Activated naive CD8-positive, alpha-beta T cell treated with anti-CD3 and anti-CD28 coated beads, Interleukin-2, amount 50 U/mL, for 24 hours (primary cell): ENCODE measurements at places on chromosomes 6 and 20.

DNA sequence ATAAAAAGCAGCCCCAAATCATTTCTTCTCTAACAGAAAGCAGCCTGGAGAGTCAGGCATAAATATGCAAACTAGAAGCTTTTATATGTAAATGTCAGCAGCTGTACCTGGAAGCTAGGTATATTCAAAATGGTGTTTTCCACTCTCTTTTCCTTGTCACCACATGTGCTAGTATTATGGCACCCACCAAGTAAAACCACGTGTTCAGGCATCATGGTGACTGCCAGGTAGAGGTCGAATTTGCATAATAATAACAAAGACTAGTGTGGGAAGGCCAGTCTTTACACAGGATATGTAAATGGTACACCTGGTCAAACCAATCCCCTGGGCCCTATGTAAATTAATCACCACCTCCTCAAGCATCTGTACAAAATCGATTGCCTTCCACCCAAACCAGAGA is 124.0 kb downstream of the MMUT start:
- DNase-seq = no peak

DNA sequence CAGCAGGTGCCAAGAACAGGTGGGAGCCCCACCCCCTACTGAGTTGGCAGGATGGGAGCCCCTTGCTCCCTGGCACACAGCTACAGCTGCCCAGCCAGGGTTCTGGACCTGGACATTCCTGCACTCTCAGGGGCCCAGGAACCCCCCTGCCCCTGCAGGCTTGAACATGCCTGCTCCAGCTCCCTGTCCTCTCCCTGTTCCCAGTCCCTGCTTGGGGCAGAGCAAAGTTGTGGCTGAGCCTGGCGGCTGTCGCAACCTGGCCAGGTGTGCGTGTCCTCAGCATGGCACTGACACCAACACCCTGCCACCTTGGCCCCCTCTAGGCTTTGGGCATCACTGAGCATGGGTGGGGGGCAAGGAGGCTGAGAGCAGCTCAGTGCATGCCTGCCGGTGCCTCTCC is 491.2 kb upstream of the NOX3 start:
- DNase-seq = no peak

GRCh38 chr20:36238153-36238552 is 1.9 kb downstream of the AAR2 start:
- no peak for DNase-seq

GRCh38 chr20:56173438-56173837 is 75.1 kb upstream of the MC3R start:
- DNase-seq = no peak

- DNase-seq = no peak
Measured at GRCh38 chr20:62454904-62455636, 20.7 kb downstream of the GATA5 start.

GRCh38 chr6:81253821-81254220 is 498.7 kb downstream of the TENT5A start:
- no peak for DNase-seq

GRCh38 chr20:63128956-63129355 is 87.0 kb downstream of the YTHDF1 start:
- DNase-seq = no peak

DNA sequence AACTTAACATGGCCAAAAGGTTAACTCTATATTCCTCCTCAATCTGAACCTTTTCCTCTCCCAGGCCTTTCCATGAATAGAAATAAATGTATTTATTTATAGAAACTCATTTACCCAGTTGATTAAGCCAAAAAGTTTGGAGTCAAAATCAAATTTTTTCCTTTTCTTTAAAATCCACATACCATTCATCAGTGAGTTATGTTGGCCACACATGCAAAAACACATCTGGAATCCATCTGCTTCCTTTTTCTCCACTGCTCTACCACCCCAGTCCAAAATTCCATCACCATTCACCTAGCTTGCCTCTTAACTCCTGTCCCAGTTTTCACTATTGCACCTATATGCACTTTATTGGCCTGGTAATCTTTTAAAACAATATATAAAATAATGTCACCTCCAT is 62.4 kb upstream of the TMEM200A start:
- no peak for DNase-seq

DNA sequence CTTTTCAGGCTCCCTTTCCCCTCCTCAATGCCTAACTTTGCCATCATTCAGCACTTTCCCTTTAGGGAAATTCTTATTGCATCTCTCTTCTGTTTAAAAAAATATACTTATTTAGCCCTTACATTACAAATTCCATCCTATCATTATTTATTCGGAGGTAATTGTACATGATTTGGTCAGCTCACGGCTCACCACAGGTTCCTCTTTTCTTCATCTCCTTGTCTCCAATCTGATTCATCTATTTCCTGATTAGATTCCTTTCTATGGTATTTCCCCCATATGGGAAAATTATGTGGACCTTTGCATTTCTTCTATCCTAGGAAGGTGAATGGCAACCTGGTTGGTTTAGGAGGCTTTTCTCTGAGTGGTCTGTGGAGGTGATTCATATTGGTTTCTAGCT is 12.9 kb upstream of the EMILIN3 start:
- no peak for DNase-seq

DNA sequence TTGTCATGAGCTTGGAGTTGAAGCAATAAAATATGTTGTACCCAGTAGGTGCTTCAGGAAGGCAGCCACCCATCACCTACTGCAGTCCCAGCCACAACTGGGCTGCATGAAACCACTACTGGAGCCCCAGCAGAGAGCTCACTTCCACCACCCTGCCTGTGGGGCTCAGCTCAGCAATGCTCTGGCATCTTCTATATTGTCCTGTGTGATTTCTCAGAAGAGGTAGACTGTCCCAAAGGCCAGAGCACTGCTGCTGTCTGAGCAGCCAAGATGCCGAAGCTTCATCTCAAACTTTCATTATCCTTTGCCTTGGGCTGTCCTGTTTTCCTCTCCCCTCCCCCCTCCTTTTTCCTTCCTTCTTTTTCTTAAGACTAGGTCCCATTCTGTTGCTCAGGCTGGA is 126.9 kb downstream of the DHX35 start:
- DNase-seq = no peak

DNA sequence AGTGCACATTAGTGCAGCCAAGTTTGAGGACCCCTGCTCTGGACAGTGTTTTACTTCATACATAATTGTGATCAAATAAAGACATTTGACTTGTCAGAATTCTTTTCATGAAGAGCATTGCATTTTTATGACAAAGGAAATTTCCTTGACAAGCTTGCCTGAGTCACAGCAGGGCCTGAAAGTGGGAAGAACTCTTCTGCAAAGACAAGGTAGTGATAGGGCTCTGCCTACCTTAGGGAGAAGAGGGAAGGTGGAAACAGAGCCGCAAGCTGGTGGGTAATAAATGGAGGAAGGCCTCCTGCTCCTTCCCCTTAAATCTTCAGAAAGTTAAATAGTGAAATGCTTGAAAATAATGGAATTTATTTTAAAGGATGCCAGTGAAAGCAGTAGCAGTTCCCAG is 118.2 kb downstream of the DHX35 start:
- no peak for DNase-seq

GRCh38 chr20:3037654-3038053 is 5.8 kb upstream of the GNRH2 start:
- no peak for DNase-seq

DNA sequence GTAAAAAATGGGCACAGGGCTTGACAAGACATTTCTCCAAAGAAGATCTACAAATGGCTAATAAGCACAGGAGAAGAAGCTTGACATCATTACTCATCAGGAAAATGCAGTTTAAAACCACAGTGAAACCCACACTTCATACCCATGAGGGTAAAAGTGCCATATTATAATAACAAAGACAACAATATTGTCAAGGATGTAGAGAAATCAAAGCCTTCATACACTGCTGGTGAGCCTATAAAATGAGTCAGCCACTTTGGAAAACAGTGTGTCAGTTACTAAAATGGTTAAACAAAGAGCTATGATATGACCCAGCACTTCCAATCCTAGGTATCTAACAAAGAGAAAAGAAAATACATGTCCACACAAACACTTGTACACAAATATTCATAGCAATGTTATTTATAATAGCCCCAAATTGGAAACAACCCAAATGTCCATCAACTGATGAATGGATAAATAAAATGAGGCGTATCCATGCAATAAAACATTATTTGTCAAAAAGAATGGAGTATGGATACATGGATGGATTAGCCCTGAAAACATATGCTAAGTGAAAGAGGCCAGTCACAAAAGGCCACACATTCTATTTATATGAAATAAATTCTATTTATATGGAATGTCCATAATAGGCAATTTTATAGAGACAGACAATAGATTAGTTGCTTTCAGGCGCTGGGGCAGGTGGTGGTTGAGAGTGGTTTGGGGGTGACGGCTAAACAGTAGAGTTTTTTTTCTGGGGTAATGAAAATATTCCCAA is 11.5 kb upstream of the IL20RA start:
- DNase-seq = no peak

DNA sequence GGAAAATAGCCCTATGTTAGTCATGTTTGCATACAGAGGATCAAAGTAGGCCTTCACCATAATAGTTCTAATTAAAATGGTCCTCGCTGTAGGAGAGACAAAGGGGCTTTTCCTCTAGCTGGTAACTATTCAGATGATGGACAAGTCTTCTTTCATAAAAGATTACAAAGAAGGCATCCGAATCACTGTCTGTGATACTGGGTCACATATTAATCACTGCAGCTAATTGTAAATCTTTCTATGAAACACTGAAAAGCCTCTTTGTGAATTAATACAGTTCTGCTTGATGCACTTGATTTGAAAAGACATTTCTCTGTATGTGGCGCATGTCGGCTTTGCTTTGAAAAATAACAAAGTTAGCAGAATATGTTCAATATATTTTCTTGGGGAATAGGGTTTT is 520.8 kb downstream of the KIF16B start:
- no peak for DNase-seq
